Bronchus fibroblast of lung (primary cell): ENCODE measurements at places on chromosomes 6 and 20. TPM values are rescaled to one million over a fixed set of nuclear protein-coding genes. Genes with fewer than 3 reads are reported as not detected.

ALDH8A1 gene
- 0.15 and 0.17 TPM in 2 replicates for total RNA-seq

PRPH2 gene
- total RNA-seq: 1.7 and 2.1 TPM in 2 replicates

KCNQ2 gene
- not detected in 2 replicates for total RNA-seq

HUS1B gene
- 0.17 TPM in 1 of 2 replicates, not detected in the other for total RNA-seq

FAM83B gene
- total RNA-seq: 0.15 and 0.17 TPM in 2 replicates

ARG1 gene
- total RNA-seq: not detected in 2 replicates

SHLD1 gene
- 2.1 and 4.2 TPM in 2 replicates for total RNA-seq

PCK1 gene
- total RNA-seq: under 0.01 TPM in 1 of 2 replicates, not detected in the other

OR2H1 gene
- not detected in 2 replicates for total RNA-seq
